NK-92 treated with Interleukin-12 subunit alpha and Interleukin-12 subunit beta, amount 100 ng/mL, for 24 hours (cell line): ENCODE measurements at places on chromosomes 2 and 18.

- no peak for DNase-seq
Measured at GRCh38 chr18:50806208-50806616, 13.6 kb downstream of the MRO start.

DNA sequence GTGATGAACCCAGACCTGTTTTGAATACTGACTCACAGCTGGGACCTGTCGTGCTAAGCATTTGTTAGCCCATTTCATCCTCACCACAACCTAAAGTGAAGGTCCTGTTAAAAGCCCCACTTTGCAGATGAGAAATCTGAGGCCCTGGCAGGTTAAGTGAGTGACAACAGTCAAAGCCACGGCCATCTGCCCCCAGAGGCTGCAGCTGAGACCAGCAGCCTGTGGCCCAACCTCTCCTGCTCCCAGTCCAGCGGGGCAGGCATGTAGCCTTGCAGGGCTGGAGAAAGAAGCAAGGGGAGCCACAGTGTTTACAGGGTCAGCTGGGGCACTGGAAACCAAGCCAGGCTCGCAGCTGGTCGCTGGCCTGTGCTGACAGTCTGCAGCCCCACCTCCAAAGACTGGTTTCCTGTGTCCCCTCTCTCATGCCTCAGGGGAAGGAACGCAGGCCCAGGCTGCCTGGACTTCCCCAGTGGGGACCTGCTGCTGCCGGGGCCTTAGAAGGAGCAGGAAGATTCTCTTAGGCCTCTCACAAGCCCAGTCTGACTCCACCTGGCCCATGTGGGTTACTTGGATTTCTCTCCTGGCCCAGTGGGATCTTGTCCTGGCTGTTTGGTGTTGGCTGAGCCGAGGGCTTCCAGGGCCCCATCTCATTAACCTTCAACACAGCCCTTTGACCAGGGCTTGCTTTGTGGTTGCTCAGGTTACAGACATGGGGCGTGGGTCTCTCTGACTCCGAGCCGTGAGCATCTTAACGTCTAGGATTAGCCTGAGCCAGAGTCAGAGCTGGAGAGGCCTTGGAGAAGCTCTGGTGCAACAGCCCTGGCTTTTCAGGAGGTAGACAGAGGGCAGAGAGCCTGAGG lies 1.7 kb downstream of the INPP5D start:
- peak; percentile 67 for DNase-seq

GRCh38 chr2:1771626-1772280 lies 27.4 kb upstream of the PXDN start:
- no peak for DNase-seq

GRCh38 chr2:128284841-128285240 lies 33.8 kb downstream of the HS6ST1 start:
- DNase-seq = no peak

- no peak for DNase-seq
Measured at GRCh38 chr2:67286981-67287759, 110.0 kb upstream of the ETAA1 start.

- no peak for DNase-seq
Measured at GRCh38 chr2:53131416-53131815, 636.2 kb upstream of the CHAC2 start.

GRCh38 chr2:28377984-28378678 lies 14.5 kb upstream of the FOSL2 start:
- DNase-seq = no peak

DNA sequence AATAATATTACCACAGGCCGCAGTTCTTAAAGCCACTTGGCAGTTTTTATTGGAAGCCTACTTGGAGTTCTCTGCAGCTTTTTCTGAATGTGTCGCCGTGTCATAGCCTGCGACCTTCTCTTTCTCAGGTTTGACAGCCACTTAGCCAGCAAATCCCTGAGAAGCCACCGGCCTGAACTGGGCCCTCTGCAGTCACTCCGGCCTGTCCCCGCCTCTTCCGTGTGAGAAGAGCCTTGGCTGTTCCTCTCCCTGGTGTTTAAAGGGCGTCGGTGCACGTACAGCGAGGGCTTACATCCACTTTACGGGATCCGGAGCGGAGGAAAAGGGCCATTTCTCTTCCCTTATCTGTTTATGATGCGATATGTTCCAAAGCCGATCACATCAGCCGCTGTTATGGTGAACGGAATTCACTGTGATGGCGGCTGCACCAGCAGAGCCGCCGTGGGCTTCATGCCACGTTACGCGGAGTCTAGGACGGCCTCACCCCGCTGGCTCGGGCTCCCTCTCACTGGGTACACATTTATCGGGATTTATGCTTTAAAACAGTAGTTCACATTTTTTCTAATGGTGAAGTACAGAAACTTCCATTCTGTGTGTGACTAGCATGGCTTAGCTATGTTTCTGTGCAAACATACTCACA lies 66.8 kb downstream of the GBX2 start:
- DNase-seq = no peak

GRCh38 chr2:195543902-195544894 lies 112.8 kb upstream of the SLC39A10 start:
- DNase-seq = no peak

DNA sequence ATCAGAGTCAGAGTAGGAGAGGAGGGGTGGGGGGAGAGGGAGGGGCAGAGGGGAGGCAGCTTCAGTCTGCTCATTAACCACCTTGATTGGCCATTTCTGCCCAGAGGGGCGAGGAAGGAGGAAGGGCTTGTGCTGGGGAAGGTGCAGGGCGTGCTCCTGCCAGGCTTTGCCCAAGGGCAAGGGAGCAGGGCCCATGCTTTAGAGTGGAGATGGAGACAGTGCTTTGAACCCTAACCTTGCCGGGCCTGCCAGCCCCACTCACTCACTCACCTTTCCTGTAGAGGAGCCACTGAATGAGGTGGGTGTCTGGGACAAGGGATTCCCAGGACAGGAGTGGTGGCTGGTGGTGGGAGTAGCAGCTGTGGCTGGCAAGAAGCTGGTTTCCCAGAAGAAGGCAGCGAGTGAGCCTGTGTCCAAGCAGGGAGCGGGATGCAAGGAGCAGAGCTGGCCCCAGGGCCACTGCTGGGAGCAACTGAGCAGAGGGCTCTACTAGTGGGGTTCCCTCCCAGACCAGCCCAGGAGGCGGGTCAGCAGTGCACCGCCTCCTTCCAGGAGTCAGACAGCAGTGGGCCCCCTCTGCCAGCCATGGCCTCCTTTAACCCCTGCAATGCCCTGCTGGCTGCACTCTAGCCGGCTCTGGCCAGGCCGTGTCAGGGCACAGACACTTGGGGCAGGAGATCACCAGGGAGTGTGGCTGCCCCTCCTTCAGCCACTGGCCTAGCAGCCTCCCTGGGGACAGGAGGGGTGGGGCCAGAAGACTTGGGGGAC lies 3.6 kb upstream of the RUFY4 start:
- DNase-seq = no peak

- DNase-seq = no peak
Measured at GRCh38 chr2:39306626-39307025, 62.9 kb upstream of the CDKL4 start.

- DNase-seq = peak; percentile 5
Measured at GRCh38 chr2:164737612-164738081, 104.0 kb downstream of the COBLL1 start.

DNA sequence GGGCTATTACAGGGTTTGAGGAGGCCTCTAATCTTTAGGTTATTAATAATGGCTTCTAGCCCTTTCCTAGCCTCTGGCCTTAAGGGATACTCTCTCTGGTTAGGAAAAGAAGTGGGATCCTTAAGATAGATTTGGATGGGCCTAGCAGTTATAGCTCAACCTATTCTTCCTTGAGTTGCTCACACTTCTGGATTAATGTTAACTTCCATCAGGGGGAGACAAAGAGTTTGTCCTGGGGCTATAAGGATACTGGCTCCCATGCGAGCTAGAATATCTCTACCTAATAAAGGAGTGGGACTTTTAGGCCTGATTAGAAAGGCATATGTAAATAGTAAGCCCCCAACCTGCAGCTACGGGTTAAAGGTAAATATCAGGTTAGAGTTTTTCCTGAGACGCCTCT lies 14.3 kb upstream of the PTH2R start:
- no peak for DNase-seq

DNA sequence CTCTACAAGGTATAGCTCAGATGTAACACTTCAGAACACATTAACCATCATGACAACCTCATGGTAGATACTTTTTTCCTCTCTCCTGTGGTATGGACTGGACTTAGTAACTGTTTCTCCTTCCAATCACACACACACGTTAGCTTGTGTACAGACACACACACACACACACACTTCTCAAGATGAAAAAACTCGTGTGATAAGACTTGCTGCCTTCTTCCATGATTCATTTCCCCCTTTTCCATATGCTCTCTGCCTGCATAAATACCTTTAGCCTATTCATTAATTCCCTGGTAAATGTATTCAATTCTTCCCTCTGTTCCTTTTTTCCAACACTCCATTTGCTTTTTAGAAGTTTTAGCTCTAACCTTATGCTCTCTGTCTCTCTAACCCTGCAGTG lies 118.9 kb upstream of the TANK start:
- no peak for DNase-seq

DNA sequence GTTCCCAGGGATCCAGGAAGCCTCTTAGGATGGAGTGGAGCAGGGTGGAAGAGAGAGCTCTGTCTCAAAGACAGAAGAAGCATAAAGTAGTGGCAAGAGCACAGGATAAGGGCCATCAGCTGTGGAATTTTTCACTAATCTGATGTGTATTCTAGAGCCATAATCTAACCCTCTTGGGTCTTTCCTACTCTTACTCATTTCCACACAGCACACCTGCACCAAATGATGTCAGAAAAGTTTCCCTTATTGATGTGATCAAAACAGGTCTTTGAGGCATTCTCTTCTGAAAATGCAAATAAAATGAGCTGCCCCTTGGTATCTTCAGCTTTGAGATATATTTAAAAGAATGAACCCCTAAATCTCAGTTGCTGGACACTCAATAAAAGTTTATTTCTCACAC lies 415.1 kb upstream of the CHST9 start:
- no peak for DNase-seq

GRCh38 chr2:240876475-240877251 lies 8.0 kb downstream of the AGXT start:
- DNase-seq = no peak

- no peak for DNase-seq
Measured at GRCh38 chr2:105782646-105783045, 37.9 kb downstream of the NCK2 start.

GRCh38 chr18:79852561-79853302 lies 55.0 kb downstream of the KCNG2 start:
- DNase-seq = no peak

DNA sequence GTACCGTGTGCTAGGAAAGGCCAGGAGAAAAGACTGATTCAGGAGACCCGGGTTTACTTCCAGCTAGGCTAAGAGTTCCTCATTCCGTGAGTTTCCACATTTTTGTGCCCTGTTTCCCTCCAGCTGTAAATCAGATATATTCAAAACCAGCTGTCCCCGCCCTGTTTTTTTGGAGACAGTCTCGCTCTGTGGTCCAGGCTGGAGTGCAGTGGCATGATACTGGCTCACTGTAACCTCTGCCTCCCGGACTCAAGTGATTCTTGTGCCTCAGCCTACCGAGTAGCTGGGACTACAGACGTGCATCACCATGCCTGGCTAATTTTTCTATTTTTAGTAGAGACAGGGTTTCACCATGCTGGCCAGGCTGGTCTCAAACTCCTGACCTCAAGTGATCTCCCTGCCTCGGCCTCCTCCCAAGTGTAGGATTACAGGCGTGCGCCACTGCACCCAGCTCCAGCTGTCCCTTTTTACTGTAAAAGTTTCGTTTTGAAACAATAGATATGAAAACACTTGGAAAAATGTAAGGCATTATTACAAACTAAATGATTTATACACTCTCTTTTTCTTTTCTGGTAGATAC lies 112.8 kb upstream of the SEC11C start:
- DNase-seq = no peak

DNA sequence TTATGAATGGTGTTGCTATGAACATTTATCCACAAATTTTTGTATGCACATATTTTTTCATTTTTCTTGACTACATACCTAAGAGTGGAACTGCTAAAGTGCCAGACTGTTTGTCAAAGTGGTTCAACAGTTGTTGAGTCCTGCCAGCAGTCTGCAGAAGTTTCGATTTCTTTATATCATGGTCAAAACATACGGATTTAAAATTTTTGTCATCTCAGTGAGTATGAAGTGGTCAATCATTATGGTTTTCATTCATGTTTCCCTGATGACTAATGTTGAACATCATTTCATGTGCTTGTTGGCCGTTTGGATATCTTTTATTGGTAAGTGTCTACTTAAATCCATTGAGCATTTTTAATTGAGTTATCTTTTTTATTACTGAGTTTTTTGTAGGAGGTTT lies 39.2 kb downstream of the CCDC138 start:
- no peak for DNase-seq

DNA sequence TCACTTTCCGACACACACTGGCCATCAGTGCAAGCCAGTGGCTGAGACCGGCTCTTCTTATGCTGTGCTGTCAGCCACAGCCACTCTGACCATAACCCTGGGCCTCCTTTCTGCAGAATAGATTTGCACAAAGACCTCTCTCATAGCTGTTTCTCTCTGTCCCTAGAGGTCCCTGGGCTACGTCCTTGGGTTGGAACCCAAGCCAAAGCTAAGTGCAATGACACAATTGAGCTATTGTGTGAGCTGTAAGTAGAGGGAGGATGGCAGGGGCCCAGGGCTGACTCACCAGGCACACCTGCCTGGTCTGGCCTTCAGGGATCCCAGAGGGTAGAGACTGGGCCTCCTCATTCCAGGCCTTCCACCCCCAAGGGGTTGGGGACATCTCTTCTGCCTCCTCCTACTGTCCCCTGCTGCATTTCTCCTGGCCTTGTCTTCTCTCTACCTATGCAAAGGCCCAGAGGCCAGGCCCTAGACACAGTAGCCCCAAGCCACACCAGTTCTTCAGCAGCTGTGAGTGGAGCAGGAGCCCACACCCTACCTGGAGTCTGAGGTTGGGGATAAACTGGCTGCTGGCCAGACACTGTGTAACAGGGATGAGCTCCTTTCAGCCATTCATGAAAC lies 174.6 kb downstream of the NCK2 start:
- no peak for DNase-seq

DNA sequence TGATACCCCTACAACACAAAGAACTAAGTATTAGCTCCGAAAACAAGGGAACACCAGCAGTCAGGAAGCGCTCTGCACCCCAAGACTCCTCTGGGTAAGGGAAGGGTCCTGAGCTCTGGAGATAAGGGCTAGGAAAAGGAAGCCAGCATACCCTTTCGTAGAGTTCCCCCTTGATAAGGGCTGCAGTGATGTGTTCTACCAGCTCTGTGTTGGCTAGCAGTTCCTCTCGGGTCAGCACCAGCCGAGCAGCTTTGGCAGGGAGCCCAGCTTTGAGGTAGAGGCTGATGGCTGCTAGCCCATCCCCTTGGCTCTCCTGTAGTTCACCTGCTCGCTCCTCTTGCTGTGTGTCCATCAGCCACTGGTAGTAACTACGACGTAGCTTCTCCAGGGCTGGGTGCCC lies 18.9 kb downstream of the KRTCAP3 start:
- DNase-seq = no peak

GRCh38 chr2:14513903-14514302 lies 118.6 kb upstream of the LRATD1 start:
- no peak for DNase-seq

DNA sequence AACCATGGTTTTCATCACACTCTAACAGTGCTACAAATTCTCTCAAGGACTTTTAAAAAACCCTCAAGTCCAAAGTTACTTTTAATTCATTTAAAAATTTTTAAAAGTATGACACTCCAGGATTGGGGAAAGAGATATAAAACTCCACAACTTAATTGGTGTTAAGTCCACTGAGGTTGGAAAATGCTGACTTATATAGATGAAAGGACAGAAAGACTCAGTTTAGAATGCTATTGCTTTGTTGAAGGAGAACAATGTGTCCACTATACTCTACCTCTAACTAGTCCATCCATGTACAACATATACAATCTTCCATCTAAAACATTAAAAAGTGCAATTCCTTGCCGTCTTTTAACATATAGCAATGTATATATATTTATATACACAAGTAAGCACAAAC lies 41.2 kb downstream of the CABYR start:
- DNase-seq = no peak
